LNCaP clone FGC (cell line): ENCODE measurements at places on chromosomes 1 and 21.

DNA sequence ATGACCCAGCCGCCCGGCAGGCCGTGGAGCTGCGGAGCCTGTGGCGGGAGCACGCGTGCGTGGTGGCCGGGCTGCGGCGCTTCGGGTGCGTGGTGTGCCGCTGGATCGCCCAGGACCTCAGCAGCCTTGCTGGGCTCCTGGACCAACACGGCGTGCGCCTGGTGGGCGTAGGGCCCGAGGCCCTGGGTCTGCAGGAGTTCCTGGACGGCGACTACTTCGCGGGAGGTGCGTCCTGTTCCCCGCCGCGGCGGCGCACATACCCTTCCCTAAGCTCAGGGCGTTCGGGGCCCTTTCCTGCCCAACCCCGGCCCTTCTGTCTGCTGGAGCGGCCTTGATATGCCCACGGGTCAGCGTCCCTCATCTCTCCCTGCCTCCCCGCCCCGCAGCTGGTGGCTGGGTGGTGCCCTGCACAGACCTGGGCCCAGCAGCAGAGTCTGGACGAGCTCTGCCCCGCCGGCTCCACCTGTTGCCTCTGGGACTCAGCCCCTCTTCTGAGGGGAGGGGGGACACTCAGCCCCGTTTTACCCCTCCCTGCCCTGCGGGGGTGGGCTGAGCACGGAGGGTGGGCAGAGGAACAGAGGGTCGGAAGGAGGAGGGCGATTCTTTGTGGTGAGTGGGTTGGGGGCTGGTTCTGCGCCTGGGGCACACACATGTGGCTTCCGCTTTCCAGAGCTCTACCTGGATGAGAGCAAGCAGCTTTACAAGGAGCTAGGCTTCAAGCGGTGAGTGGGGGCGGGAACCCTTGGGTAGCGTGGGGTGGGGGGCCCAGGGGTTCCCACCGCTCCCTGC, 688 bp downstream of the PRXL2B start:
- DNase-seq = no peak

- no peak for DNase-seq
These were observed 56.3 kb upstream of the FBXO28 start for GRCh38 chr1:224057461-224058199.

GRCh38 chr1:205477759-205478247, 22.0 kb upstream of the BLACAT1 start:
- peak; percentile 93 for DNase-seq

DNA sequence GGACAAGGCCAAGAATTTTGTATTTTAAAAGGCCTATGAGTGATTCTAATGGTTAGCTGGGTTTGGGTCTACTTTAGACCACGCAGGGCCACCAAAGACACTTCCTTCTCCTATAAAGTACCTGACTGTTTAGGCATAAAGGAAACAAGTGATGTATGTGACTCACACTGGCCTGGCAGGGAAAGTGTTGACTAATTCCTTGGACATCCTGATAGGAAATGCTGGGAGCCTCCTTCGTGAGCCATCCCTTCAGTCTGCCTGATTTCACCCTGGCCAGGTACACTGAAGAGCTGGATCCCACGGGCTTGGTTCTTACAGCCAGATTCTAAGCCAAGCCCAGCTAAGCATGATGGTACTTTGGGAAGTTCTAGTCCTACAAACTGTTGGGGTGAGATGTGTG, 100.5 kb upstream of the HMGB4 start:
- DNase-seq = no peak

DNA sequence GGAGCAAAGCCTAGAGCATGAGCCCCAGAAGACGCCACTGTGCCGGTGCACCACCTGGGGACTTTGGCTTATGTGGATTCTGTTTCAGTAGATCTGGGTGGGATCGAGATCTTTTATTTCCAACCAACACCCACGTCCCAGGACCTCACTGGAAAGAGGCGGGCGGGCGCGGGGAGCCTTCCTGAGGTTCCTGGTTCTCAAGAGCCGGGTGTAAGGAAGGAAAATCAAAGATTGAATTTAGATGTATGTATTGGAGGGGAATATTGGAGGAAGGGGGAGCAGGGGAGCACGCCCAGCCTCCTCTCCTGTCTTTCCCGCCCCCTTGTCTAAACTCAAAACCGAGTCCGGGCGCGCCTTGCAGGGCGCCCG, 6.2 kb upstream of the OLIG2 start:
- no peak for DNase-seq

- no peak for DNase-seq
These were observed 3.1 kb downstream of the ACAP3 start for GRCh38 chr1:1304331-1305299.

- DNase-seq = no peak
These were observed 287.1 kb upstream of the ADGRL4 start for GRCh38 chr1:79293611-79294010.
